ENCODE measurements at places on chromosomes 11 and 22.

- DNase-seq = peak; percentile 67
These were observed 31.2 kb downstream of the CD82 start for GRCh38 chr11:44596525-44597276.

GRCh38 chr11:116404462-116404798 is 368.4 kb downstream of the BUD13 start:
- no peak for DNase-seq

DNA sequence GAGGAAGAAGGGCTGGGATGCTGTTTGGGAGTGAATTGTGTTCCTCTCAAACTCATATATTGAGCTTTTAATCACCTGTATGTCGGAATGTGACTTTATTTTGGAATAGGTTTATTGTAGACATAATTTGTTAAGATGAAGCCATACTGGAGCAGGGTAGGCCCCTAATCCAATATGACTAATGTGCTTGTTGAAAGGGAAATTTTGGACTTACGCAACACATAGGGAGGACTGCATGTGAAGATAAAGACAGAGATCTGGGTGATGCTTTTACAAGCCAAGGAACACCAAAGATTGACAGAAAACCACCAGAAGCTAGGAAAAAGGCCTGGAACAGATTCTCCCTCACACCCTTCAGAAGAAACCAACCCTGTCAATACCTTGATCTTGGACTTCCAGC is 43.2 kb upstream of the OVCH2 start:
- DNase-seq = no peak

DNA sequence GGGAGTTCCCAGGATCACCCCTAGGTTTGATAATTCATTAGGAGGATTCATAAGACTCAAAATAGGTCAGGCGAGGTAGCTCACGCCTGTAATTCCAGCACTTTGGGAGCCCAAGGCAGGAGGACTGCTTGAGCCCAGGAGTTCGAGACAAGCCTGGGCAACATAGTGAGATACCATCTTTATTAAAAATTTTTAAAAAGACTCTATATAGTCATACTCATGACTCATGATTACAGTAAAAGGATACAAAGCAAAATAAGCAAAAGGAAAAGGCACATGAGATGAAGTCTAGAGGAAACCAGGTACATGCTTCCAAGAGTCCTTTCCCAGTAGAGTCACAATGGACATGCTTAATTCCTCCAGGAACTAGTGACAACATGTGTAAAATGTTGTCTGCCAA is 13.9 kb upstream of the PTS start:
- no peak for DNase-seq

Data from stimulated activated naive CD4-positive, alpha-beta T cell treated with Interleukin-2 at 50 U/mL for 16 hours (primary cell).